ENCODE measurements at places on chromosomes 7 and 10.

GRCh38 chr7:46754140-46754720 lies 827.7 kb downstream of the TNS3 start:
- DNase-seq = no peak

DNA sequence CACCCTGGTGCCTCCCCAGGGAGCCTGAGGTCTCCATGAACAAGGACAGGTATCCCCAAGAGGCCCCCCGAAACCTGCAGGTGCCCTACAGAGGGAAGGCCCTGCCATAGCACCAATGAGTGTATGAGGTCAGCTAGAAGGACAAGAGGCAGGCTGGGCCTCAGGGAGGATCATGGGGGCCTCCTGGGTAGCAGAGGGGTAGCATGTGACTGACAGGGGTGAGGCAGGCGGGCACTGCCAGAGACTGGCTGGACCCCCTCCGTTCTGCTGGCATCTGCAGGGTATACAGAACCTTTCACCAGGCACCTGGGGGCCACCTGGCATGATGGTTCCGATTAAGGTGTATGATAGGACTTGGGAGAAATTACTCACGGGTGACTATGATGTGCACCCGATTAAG lies 79.2 kb upstream of the KCTD7 start:
- no peak for DNase-seq

DNA sequence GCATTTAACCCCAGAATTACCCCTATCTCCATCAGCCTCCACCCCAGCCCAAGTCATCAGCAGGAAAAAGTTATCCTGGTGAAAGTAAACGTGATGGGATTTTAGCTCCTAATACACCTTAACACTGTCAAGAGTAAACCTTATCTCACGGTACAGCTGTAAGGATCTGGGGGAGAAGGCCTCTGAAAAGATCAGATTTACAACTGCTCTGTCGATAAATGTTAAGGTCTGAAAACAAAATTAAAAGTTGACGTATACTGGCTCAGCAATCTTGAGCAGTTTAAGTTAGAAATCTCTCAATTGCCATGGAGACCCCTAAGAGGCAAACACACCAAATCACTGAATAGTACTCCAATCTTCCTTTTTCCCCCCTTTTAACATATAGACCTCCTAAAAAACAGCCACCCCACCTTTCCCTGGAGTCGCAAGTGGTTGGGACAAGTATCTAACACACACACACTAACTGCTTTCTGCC lies 6.1 kb downstream of the SKAP2 start:
- no peak for DNase-seq

DNA sequence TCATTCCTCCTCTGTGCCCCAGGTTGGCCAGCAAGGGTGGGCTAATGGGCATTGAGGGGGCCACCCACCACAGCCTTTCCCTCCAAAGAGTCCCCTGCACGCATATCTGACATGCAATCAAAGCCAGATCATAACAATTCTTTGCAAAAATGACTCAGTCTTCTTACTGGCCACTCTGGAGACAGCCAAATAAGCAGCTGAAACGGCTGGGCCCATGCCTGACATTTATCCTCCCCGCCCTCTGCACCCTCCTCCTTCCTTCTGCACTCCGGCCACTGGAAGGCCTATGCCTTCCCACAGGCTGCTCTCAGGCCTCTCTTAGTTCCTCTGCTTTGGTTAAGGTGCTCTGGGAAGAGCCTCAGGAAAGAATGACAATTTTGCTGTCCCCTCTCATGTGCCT lies 29.2 kb upstream of the NPFFR1 start:
- DNase-seq = no peak

- no peak for DNase-seq
These were observed 31.5 kb upstream of the LHFPL3 start for GRCh38 chr7:104296900-104297299.

DNA sequence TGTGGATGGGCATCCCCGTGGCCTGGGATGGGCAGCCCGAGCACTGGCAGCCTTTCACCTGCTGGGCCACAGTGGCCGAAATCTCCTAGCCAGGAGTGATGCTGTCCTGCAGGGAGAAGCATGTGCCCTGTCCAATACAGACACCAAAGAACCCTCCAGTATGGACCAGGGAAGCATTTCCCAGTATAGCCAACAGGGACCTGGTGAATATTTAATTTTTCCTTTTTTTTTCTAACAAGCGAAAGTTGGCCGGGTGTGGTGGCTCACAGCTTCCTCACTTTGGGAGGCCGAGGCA lies 11.0 kb downstream of the IMPDH1 start:
- no peak for DNase-seq

DNA sequence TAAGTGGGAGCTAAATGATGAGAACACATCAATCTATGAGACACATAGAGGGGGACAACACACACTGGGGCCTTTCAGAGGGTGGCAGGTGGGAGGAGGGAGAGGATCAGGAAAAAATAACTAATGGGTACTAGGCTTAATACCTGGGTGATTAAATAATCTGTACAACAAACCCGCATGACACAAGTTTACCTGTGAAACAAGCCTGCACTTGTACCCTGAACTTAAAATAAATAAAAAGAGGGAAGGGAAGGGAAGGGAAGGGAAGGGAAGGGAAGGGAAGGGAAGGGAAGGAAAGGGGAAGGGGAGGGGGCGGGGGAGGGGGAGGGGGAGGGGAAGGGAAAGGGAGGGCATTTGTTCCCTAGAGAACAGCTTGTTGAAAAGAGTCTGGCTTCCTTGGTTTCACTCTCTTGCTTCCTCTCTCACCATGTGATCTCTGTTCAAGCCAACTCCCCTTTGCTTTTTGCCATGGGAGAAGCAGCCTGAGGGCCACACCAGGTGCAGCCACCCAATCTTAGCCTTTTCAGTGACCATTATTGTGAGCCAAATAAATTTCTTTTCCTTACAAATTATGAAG lies 57.7 kb downstream of the FAM13C start:
- DNase-seq = no peak

DNA sequence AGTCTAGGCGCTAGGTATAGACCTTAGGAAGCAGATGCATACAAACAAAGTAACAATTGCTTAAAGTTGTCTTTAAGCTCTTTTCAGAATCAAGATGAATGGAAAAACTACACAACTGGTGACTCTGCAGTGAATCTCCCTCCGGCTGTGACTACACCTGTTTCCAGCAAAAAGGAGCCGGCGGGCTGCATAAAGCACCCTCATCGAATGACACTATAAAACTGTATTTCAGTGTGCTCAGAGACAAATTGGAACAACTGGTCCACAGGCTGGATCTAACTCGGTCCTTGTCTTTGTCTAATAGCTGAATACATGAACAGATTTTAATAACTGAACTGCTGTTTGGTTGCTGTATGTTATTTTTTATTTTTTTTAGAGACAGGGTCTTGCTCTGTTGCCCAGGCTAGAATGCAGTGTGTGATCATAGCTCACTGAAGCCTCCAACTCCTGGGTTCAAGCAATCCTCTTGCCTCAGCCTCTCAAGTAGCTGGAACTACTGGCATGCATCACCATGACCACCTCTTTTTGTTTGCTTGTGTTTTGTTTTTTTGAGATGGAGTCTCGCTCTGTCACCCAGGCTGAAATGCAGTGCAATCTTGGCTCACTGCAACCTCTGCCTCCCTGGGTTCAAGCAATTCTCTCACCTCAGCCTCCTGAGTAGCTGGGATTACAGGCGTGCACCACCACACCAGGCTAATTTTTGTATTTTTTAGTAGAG lies 64.2 kb upstream of the SVIL start:
- DNase-seq = no peak

DNA sequence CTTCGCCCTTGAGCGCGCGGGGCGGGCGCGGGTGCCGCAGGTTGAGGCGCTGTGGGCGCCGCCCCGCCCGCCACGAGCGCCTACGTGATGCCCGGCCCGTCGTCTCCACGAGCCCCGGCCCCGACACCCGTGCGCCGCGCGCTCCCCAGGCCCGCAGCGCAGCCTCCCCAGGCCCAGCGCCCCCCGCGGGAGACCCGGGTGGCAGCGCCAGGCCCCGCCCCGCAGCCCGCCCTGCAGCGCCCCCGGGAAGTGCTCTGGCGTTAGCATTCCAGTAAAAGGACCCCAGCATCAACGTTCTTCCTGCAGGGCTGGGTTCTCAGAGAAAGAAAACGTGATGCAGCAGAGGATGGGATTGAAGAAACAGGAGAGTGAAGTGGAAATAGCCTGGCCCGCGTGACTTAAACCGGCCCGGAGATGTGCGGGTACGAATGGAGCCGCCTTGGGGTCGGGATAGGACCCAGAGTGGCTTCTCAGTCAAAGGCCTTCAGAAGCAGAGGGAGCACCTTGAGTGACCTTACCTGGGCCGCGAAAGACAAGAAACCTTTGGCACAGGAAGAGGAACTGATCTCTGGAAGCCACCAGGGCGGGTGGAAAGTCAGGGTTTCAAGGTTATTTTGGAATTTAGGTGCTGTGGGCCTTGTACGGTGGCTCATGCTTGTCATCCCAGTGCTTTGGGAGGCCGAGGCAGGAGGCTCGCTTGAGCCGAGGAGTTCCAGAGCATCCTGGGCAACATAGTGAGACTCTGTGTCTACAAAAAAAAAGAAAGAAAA lies 1.8 kb downstream of the PFKP start:
- DNase-seq = peak; percentile 11

GRCh38 chr7:3028071-3028757 lies 15.5 kb downstream of the CARD11 start:
- DNase-seq = no peak

DNA sequence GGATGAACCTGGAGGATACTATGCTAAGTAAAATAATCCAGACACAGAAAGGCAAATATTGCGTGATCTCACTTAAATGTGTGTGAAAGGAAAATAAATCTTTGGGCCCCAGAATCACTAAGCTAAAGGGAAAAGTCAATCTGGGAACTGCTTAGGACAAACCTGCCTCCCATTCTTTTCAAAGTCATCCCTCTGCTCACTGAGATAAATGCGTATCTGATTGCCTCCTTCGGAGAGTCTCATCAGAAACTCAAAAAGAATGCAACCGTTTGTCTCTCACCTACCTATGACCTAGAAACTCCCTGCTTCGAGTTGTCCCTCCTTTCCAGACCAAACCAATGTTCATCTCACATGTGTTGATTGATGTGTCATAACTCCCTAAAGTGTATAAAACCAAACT lies 40.1 kb upstream of the LAMB4 start:
- no peak for DNase-seq

DNA sequence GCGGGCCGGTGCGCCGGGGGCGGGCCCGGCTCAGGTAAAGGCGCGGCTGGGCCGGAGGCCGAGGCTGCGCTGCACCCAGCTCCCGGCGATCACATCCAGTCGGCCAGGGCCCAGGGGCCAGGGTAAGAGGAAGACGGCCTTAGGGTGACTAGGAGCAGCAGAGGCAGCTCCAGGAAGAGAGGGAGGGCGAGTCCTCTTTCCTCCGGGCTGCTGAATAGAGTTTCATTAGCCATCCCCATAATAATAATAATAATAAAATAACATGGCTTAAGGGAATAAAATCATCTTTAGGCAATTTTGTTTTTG lies 44.8 kb upstream of the CDK1 start:
- no peak for DNase-seq

GRCh38 chr10:11689945-11690736 lies 52.0 kb upstream of the ECHDC3 start:
- DNase-seq = no peak

DNA sequence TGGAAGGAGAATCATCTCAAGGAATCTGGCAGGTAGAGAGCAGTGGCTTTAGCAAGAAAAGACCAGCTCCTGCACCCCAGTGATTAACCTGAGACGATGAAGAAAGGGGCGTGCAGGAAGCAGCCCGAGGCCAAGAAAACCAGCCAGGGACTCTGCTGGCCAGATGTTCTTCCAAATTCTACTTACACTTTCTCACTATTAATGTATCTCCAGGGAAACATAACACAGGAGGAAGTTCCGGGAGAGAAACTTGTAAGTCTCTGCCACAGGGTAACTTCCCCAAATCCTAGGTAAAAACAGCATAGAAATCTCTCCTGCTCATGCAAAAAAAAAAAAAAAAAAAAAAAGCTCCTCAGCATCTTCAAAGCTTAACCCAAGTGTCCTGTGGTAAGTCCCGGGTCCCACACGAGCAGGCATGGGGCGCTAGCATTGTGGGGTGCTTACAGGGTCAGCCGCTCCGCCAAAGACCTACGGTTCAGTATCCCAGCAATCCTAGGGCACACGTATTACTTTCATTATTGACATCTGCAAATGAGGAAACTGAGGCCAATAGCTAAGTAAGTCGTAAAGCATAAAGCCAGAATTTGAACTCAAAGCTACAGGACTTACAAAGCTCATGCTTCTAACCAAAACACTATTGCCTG lies 97.2 kb upstream of the GNA12 start:
- DNase-seq = peak; percentile 89

DNA sequence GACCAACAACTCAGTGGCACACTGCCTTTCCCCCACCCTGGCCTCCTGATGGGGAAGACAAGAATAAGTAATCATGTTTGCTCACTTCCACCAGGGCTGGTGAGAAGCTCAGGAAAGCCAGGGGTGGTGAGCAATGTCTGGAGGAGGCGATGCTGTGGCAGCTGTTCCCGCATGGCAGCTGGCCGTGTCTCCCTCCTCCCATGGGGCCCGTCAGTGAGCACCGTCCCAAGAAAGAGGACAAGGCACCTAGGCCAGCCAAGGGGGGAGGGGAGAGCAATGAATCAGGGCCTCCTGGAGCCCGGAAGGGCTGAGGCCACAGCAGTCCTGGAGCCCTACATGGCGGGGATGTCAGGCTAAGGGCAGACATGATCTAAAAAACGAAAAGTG lies 69.2 kb upstream of the INSIG1 start:
- DNase-seq = no peak

DNA sequence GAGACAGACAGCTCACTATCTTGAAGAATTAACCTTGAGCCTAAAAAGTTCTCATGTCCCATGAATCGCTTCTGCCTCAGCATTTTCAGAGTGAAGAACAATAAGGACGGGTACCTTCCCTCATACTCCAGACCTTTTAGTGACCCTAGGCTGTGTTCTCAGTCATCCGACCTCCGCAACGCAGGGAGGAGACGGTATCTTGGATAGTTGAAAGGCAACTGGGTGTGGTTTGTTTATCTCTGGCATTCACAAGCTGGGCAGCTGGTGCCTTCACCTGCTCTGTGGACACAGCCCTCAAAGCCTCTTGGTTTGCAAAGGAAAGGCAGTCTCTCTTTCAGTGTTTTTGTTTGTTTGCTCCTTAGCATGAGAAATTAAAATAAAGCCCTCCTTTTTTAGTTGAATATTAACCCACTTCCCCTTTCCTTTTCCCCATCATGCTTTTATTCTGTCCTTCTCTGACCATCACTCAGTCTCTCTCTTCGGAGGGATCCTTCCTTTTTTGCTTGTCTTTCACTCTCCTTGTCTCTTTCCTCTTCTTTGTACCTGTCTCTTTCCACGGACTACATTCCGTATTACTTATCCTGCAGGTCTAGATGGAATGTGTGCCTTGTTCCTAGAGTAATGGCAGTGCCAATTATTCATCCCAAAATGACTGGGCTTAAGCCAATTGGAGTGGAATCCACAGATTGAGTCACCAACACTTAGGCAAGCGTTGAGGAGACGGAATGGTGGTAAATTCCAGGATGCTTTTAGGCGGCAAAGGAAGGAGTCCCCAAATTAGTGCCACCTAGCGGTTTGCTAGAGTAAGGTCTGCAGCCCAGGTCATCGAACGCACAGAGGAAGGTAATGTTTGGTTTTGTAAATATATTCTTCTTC lies 45.8 kb downstream of the PRR15 start:
- DNase-seq = no peak

GRCh38 chr10:130636313-130636930 lies 500.2 kb downstream of the GLRX3 start:
- peak; percentile 11 for DNase-seq
